ENCODE measurements at places on chromosomes 1 and 21. TPM values are rescaled to one million over a fixed set of nuclear protein-coding genes. Genes with fewer than 3 reads are reported as not detected.

The MEGF6 gene
- 81.3 TPM for total RNA-seq

The PMF1 gene
- 58.2 TPM for total RNA-seq

The LIN28A gene
- total RNA-seq = not detected

The ICOSLG gene
- 3.3 TPM for total RNA-seq

The RNF19B gene
- total RNA-seq = 39.2 TPM

The TRPM2 gene
- total RNA-seq = 2.0 TPM

The SPRR2E gene
- not detected for total RNA-seq

The AMY1A gene
- total RNA-seq = not detected

The DISP1 gene
- 3.0 TPM for total RNA-seq
